ENCODE measurements at places on chromosomes 7 and 10. TPM values are rescaled to one million over a fixed set of nuclear protein-coding genes. Genes with fewer than 3 reads are reported as not detected.

DNA sequence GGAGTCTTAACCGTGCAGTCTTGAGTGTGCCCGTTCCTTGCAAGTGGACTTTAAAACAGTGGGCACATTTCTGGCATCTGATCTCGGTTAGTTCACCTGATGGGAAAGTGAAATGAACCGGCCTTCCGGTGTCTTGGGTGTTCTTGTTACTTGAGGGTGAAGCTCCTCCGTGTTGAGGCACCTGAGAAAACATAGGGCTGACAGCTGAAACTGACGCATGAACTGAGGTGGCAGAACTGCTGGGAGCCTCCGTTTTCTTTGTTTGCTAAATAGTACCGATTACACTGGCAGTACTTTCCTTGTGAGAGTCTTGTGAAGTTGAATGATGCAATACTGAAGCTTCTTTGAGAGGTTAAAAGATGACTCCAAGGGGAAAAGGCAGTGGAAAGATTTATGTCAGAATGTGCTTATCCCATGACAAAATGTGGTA lies 62.8 kb upstream of the SAMD8 start:
- peak; percentile 55 for DNase-seq

DNA sequence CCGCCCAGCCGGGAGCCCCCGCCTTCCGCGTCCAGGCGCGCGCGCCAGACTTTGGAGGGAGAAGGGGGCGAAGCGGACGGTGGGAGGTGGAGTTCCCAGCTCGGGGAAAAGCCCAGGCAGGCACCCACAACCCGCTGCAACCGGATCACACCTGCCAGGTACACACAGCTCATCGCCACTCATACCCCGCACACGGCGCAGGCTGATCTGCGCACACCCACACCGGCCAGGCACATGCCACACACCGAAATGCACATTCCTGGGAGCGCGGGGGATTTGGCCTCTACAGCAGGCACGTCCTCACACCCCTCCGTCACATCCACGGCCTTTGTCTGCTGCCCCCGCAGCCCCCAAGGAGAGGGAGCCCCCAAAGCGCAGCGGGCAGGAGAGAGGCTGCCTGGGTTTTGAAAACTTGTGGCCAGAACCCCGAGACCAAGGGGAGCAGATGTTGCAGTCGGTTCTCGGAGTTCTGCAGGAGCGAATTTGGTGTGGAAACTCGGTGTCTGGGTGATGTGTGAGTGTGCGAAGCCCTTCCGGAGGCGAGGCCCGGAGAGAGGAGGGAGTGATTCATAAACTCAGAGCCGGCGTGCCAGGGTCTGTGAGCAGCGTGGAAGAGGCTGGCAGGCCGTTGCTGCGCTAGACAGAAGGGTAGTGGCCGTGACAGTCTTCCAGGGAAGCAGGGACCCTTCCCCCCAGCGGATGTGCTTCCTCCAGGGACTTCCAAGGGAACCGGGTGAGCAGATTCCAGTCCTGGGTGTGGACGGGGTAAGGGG lies 734 bp downstream of the CHST3 start:
- peak; percentile 56 for DNase-seq

Gene ASIC3
- 0.15 TPM for total RNA-seq

DNA sequence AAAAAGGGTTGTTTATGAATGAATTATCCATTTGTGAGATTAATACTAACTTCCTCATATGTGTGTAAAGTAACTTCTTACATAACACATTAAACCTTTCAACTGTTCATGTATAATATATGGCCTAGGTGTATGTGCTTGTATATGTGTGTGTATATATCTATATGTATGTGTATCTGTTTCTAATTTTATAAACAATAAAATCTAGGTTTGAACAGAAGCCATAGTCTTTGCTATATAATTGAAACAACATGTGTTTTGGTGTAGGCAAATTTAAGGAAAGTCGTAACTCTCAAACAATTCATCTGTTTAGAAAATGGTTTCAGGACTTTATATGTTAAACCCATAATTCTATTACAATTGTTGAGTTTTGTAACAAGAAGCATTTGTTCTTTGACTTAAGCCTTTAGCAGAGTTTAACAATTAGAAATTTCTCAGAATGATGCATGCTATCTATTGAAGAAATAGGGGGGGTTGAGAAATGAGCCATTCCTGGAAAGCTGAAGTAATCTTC lies 103.3 kb downstream of the BBS9 start:
- DNase-seq = no peak

Gene TMEM26
- total RNA-seq = 0.10 TPM

DNA sequence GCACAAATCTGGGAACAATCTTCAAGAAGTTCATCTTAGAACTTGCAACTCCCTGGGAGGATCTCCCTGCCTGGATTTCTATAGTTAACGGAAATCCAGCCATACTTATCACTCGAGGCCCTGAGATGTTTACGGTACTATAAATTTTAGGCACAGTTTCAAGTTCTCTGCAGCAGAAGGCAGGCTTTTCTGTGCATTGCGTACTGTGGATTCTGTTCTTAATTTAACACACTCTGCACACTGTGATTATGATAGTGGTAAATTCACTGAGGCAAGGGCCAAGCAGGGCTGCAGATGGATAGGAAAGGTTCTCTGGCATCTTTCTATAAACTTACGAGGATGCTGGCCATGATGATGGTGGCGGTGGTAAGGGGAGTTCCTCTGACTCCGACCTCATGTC lies 10.6 kb downstream of the INHBA start:
- no peak for DNase-seq

Gene ATOH7
- not detected for total RNA-seq

DNA sequence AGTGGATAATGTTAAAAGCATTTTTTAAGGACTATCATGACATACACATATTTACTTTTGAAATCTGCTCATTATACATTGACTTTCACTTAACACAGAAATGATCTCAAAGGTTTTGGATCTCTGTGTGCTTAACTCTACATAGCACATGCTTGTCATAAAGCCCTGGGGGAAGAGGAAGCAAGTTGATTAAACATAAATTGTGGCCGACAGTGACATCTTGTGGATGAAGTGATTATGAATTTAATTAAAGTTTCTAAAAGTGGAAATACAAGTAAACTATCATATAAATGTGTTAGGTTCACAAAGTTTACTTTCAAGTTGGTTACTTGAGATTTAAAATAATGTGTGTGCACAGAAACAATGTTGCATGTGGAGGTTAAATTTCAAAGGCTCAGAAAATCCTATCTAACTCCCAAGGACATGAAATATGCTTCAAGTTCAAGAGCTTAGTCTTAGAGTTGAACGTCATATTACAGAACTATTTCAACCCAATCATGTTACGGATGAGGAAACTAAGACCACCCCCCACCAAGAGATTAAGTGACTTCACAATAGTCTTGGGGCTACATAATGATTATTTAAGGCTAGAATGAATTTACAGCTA lies 1247.8 kb downstream of the GATA3 start:
- peak; percentile 60 for DNase-seq

DNA sequence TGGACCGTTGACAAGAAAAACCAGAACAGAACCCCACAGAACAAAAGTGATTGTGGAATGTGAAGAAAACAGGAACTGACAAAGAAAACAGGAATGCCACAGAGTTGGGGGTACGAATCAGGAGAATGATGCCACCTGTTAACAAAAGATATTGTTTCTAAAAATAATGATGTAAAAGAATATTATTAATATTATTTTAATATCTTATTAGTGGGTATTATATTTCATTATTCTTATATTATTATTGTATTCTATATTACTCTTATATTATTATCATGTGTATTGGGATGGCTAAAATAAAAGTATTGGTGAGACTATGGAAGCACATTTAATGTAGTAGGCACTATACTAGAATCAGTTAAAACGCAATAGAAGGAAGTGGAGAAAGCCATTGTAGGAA lies 659.0 kb upstream of the PCDH15 start:
- DNase-seq = no peak

Gene INHBA
- 2.1 TPM for total RNA-seq

DNA sequence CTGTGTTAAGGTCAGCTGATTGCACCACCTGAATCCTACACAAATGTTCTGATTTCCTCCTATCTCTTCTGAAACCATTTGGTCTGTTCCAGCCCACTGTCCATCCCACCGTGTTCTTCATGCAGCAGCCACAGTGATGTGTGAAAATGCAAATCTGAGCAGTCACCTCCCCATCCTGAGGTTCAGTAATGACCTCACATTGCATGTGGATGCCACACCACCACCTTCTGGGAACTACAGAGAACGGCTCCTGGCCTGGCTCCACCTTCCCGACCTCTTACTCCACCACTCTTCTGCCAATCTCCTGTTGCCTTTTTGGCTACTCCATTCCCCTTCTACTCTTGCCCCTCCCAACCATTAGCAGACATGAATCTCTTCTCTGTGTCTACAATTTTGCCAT lies 244.4 kb downstream of the TNS3 start:
- no peak for DNase-seq

Gene CLIP2
- total RNA-seq = 23.6 TPM

Gene PTF1A
- total RNA-seq = not detected

GRCh38 chr7:1787681-1788235 lies 117.7 kb downstream of the ELFN1 start:
- no peak for DNase-seq

GRCh38 chr7:50467817-50468610 lies 17.9 kb upstream of the FIGNL1 start:
- DNase-seq = peak; percentile 40
